Stimulated activated naive B cell treated with anti-CD40 and anti-IgM and Interleukin-4, amounts not matched to agents 10 μg/mL and 1 μg/mL and 100 μg/mL, for 72 hours (primary cell): ENCODE measurements at places on chromosomes 6 and 20.
A peak's percentile ranks its signal among the peaks of the same experiment; 100 is the strongest.

DNA sequence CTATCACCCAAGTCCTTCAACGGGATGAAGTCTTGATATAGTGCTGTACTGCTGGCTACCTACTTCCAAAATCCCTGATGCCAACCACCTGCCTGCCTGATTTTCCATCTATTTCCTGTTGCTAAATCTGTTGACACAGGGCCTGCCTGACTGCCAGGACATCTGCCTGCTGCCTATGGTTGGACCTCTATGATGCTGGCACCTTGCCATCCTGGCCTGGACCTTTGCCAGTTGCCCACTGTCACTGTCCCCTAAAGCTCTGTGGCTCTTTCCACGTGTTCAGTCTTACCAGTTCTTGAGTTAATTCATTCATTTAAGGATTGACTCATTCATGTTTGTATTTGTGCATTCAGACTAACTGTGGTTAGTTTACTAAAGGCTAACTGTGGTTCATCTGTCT is 9.2 kb upstream of the RGS17 start:
- no peaks in the 10 kb centered on the region for H3K27me3 ChIP-seq
- no peaks in the 10 kb centered on the region for H3K4me1 ChIP-seq
- no peaks in the 10 kb centered on the region for H3K36me3 ChIP-seq
- no peak for DNase-seq
- no peak overlapping the region for H3K4me3 ChIP-seq

- DNase-seq = no peak
- no peak overlapping the region for H3K27ac ChIP-seq
- H3K4me3 ChIP-seq = no peak overlapping the region
- H3K4me1 ChIP-seq = no peaks in the 10 kb centered on the region
- peaks cover 2% of the 10 kb centered on the region for H3K36me3 ChIP-seq
These were observed 247.4 kb downstream of the CD109 start for GRCh38 chr6:73943411-73943810.

DNA sequence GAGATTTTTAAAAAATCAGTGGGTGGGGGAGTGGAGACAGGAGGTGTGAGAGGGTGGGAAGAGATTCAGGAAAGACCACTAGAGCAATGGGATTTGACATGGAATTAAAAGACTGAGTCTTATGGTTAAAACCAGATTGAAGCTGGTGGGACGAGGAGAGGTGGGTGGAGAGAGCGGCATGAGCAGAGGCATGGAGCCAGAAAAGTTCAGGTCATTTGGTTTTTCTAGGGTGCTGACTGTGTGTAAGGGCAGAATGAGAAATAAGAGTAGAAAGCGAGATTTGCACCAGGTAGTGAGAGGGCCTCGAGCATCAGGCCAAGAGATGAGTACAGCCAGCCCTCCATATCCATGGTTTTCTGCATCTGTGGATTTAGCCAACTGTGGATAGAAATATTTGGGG is 121.3 kb downstream of the TCP11 start:
- H3K27me3 ChIP-seq = no peaks in the 10 kb centered on the region
- H3K27ac ChIP-seq = no peak overlapping the region
- H3K36me3 ChIP-seq = peaks cover 21% of the 10 kb centered on the region
- DNase-seq = no peak

DNA sequence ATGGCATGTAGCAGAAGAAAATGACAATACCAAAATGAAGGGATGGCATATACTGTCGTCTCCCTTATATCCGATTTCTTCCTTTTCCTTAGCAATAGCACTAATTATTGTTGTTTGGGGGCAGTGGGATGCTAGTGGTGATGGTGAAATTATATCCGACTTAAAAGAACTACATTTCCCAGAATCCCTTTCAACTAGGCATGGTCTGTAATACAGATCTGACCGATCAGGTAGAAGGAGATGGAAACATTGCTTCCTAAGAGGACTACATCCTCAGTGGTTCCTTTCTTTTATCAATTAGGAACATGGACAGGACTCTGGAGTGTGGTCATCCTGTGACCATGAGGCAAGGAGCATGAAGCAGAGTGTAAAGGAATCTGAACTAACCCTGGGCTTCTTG is 532.6 kb downstream of the CBLN4 start:
- H3K36me3 ChIP-seq = no peaks in the 10 kb centered on the region
- H3K27ac ChIP-seq = no peak overlapping the region
- H3K4me1 ChIP-seq = no peaks in the 10 kb centered on the region
- H3K27me3 ChIP-seq = no peaks in the 10 kb centered on the region
- DNase-seq = no peak

- DNase-seq = no peak
- H3K27me3 ChIP-seq = no peaks in the 10 kb centered on the region
- peaks cover 34% of the 10 kb centered on the region for H3K4me1 ChIP-seq
- H3K4me3 ChIP-seq = no peak overlapping the region
- H3K36me3 ChIP-seq = peaks cover 3% of the 10 kb centered on the region
These were observed 102.7 kb downstream of the RNASET2 start for GRCh38 chr6:166853371-166854325.

GRCh38 chr6:130699742-130700141 is 127.5 kb upstream of the SMLR1 start:
- H3K36me3 ChIP-seq = no peaks in the 10 kb centered on the region
- H3K4me3 ChIP-seq = no peak overlapping the region
- no peak overlapping the region for H3K27ac ChIP-seq
- no peaks in the 10 kb centered on the region for H3K4me1 ChIP-seq
- H3K27me3 ChIP-seq = peaks cover 6% of the 10 kb centered on the region
- no peak for DNase-seq

DNA sequence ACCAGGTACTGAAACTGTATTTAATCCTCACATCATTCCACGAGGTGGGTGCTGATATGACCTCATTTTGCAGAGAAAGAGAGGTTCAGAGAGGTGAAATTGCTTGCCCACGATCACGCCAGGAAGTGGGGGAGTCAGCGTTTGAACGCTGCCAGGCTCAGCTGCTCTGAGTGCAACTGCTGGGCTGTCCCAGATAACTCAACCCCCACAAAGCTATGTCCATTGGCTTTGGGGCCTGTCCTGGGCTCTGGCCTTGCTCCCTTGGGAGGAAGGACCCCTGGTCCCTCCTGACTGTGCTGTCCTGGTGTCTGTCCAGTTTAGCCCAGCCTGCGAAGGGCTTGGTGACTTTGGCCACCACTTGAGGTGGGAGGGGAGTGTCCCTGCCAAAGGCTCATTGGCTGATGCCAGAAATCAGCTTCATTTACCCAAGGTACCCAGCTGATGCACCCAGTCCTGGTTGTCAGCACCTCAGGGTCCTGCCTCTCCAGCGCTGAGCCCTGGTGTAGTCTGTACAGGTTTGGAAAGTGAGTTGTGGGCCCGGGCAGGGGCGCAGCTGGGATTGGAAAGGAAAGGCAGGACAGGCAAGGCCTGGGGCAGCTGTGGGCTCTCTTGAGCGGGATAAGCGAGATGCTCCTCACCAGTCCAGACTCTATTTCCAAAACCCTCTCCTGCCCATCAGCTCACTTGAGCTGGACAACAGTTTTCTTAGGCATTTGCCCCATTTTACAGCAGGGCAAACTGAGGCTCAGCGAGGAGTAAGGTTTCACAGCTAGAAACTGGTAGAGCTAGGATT is 38.5 kb downstream of the SUN5 start:
- H3K4me1 ChIP-seq = peaks cover 26% of the 10 kb centered on the region
- no peak for DNase-seq
- H3K4me3 ChIP-seq = no peak overlapping the region
- no peak overlapping the region for H3K27ac ChIP-seq
- no peaks in the 10 kb centered on the region for H3K36me3 ChIP-seq

- peak overlapping the region; percentile 71 for H3K27ac ChIP-seq
- DNase-seq = no peak
- peaks cover 9% of the 10 kb centered on the region for H3K36me3 ChIP-seq
- peaks cover 20% of the 10 kb centered on the region for H3K4me1 ChIP-seq
These were observed 782 bp upstream of the FOXA2 start for GRCh38 chr20:22584922-22585785.

GRCh38 chr20:19683188-19683587 is 74.9 kb upstream of the RIN2 start:
- peaks cover 30% of the 10 kb centered on the region for H3K27me3 ChIP-seq
- H3K4me3 ChIP-seq = no peak overlapping the region
- no peak overlapping the region for H3K27ac ChIP-seq
- H3K4me1 ChIP-seq = peaks cover 11% of the 10 kb centered on the region

- H3K27me3 ChIP-seq = no peaks in the 10 kb centered on the region
- no peak overlapping the region for H3K4me3 ChIP-seq
- peaks cover 56% of the 10 kb centered on the region for H3K36me3 ChIP-seq
- DNase-seq = no peak
- H3K4me1 ChIP-seq = peaks cover 49% of the 10 kb centered on the region
These were observed 16.1 kb downstream of the TTPAL start for GRCh38 chr20:44491635-44492395.

DNA sequence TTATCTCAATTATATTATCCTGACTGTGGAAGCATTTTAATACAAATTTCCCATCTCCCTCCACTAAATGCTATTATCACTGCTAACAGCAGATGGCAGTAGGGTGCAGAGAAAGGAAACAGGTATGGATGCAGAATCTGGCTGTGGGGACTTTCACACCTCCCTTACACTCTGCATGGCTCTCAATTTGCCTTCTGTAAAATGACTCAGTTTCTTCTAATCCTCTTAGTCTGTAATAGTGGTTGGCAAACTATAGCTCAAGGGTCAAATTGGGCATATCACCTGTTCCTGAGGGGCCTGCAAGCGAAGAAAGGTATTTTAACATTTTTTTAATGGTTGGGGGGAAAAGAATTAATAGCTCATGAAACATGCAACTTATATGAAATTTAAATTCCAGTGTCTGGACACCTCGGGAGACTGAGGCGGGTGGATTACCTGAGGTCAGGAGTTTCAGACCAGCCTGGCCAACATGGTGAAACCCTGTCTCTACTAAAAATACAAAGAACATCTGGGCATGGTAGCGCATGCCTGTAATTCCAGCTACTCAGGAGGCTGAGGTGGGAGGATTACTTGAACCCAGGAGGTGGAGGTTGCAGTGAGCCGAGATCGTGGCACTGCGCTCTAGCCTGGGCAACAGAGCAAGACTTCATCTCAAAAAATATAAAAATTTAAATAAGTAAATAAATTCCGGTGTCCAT is 83.5 kb downstream of the ZMYND8 start:
- H3K4me1 ChIP-seq = peaks cover 63% of the 10 kb centered on the region
- no peaks in the 10 kb centered on the region for H3K27me3 ChIP-seq
- H3K36me3 ChIP-seq = peaks cover 53% of the 10 kb centered on the region
- H3K4me3 ChIP-seq = peak overlapping the region; percentile 41
- H3K27ac ChIP-seq = peak overlapping the region; percentile 89

DNA sequence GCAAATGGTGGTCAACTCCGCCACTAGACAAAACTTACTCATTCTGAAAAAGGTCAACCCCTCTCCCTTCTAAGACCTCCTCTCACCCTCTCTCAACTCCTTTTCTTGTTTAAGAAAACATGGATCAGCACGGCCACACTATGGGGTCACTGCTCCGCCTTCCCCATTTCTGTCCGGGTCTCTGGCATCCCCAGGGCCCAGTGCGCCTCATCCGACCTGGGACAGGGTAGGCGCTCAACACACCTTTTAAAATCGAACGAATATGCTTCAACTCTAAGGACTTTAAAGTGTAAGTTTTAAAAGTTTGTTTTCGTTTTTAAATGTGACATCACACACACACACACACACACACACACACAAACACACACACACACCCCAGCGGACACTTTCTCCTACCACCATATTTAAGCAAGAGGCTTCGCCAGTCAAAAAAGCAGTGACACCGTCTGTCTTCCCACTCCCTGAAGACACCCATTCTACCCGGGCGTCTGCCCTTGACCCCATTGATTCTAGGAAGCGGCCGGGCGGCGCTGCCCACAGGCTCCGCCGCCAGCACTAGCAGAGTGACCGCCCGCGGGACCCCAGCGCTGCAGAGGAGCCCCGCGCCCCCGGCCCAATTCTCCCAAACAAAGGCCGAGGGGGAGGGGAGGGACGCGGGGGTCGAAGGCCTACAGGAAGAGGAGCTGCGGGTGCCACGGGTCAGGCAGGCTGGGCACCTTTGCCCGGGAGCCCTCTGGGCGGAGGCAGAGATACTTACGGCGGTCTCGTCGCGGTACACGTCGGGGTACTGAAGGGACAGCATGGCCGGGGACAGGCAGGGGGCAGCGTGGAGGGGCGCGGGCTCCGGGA is 568 bp downstream of the PREP start:
- H3K4me3 ChIP-seq = peak overlapping the region; percentile 95
- peak; percentile 25 for DNase-seq
- H3K27me3 ChIP-seq = peaks cover 8% of the 10 kb centered on the region
- peak overlapping the region; percentile 91 for H3K27ac ChIP-seq

DNA sequence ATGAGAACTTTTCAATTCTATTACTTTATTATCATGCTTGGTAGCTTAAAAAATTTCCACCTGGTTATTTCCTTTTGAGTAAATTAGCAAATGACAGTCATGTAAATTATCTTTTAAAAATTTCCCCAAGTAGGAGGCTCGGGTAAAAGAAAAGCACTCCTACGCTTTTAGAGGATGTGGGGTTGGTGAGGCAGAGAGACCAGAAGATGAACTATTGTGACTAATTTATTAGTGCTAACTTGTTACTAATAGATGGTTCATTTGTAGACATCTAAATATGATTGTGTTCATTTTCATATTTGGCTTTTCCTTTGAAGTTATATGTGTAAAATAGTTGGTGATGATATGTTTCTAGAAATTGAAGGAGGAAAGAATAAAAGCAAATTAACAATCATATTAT is 27.0 kb downstream of the ZNF292 start:
- peak overlapping the region; percentile 92 for H3K27ac ChIP-seq
- H3K27me3 ChIP-seq = no peaks in the 10 kb centered on the region
- peak overlapping the region; percentile 51 for H3K4me3 ChIP-seq
- H3K4me1 ChIP-seq = peaks cover 73% of the 10 kb centered on the region

- no peak for DNase-seq
- peaks cover 12% of the 10 kb centered on the region for H3K4me1 ChIP-seq
- H3K4me3 ChIP-seq = peak overlapping the region; percentile 73
- H3K36me3 ChIP-seq = no peaks in the 10 kb centered on the region
- no peak overlapping the region for H3K27ac ChIP-seq
These were observed 520 bp downstream of the KCNK17 start for GRCh38 chr6:39313526-39314272.

- DNase-seq = no peak
- H3K36me3 ChIP-seq = peaks cover 4% of the 10 kb centered on the region
- no peak overlapping the region for H3K27ac ChIP-seq
- H3K4me3 ChIP-seq = no peak overlapping the region
These were observed 26.8 kb downstream of the TGM2 start for GRCh38 chr20:38138086-38138778.

GRCh38 chr6:9977411-9977810 is 437.5 kb downstream of the TFAP2A start:
- no peak overlapping the region for H3K4me3 ChIP-seq
- no peaks in the 10 kb centered on the region for H3K36me3 ChIP-seq
- H3K27ac ChIP-seq = no peak overlapping the region
- no peak for DNase-seq

GRCh38 chr6:39075010-39075686 is 26.6 kb downstream of the GLP1R start:
- peaks cover 32% of the 10 kb centered on the region for H3K27me3 ChIP-seq
- H3K36me3 ChIP-seq = no peaks in the 10 kb centered on the region
- no peaks in the 10 kb centered on the region for H3K4me1 ChIP-seq

DNA sequence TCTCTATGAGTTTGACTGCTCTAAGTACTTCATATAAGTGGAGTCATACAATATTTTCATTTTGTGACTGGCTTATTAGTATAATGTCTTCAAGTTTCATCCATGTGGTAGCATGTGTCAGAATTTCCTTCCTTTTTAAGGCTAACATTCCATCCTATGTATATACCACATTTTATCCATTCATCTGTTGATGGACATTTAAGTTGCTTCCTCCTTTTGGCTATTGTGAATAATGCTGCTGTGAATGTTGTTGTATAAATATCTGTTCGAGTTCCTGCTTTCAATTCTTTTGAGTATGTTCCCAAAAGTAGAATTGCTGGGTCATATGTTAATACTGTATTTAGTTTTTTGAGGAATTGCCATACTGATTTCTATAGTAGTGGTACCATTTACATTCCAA is 79.5 kb downstream of the PTPRA start:
- no peak overlapping the region for H3K27ac ChIP-seq
- peaks cover 5% of the 10 kb centered on the region for H3K4me1 ChIP-seq
- H3K4me3 ChIP-seq = no peak overlapping the region
- DNase-seq = no peak
- H3K27me3 ChIP-seq = no peaks in the 10 kb centered on the region
- peaks cover 30% of the 10 kb centered on the region for H3K36me3 ChIP-seq
